Stimulated activated CD4-positive, alpha-beta T cell treated with anti-CD3 and anti-CD28 coated beads, Interleukin-1b, Interleukin-23, amount 100 ng/mL, for 4 hours (primary cell): ENCODE measurements at places on chromosomes 5 and 9.
A peak's percentile ranks its signal among the peaks of the same experiment; 100 is the strongest.

- DNase-seq = no peak
These were observed 53.7 kb downstream of the LHFPL2 start for GRCh38 chr5:78594610-78595457.

GRCh38 chr5:2836133-2836532 lies 84.7 kb upstream of the IRX2 start:
- no peak for DNase-seq

GRCh38 chr9:77177143-77177893 lies at the start of gene VPS13A:
Gene VPS13A, plus strand, starts transcription at chr9:77177534. Its CDS starts 171 bp downstream, at chr9:77177705.
- peak; percentile 90 for DNase-seq

DNA sequence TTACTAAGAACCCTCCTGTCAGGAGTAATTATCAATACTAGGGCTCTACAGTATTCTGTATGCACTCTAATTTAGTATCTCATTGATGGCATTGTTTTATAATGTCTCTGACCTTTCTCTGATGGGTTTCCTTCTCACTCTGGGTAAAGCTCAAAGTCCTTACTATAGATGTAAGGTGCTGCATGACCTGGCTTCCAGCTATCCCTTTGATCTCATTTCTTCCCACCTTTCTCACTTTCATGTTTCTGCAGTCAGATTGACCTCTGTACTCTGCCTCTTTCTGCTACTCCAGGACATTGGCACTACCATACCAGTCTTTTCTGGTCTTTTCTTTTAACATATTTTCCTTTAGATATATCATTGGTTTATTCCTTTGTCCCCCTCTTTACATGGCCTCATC lies 2332.8 kb upstream of the C9orf72 start:
- no peak for DNase-seq

DNA sequence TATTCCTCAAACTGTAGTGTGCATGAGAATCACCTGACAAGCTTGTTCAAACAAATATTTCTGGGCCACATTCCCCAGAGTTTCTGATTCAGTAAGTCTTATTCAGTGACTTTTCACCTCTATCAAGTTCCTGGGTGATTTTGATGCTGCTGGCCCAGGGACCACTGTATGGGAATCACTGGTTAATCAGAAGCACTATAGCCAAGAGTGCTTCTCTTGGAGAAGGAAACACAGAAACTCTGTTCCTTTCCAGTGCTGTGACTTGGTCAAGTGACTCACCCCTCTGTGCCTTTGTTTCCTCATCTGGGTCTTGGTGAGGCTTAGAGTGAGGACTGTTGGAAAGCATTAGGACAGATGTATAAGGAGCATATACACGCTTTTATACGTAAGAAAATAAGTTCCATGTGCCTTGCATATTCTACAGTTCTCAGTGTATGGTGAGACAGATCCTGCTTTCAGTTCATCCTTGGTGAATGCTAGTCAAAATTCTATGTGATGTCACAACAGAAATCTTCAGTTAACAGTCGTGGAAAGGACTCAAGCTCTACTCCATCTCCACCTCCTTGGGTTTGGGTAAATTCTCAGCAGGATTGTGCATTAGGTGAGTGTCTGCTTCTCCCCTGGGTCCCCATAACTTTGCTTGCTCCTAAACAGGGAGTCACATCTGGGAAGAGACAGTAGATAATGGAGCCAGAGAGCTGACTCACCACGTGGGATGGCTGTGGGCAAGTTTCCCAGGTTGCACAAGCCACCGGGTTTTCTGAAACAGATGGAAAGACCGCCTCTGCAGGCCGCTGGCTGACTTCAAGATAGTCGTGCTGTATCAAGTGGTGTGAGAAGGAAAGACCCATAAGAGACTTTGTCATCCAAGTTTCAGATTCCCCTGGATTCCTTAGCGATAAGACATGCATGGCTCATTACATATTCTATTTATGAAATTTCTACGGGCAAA lies 117.0 kb downstream of the NXNL2 start:
- no peak for DNase-seq
